AG04449 (cell line): ENCODE measurements at places on chromosomes 13 and 19.

DNA sequence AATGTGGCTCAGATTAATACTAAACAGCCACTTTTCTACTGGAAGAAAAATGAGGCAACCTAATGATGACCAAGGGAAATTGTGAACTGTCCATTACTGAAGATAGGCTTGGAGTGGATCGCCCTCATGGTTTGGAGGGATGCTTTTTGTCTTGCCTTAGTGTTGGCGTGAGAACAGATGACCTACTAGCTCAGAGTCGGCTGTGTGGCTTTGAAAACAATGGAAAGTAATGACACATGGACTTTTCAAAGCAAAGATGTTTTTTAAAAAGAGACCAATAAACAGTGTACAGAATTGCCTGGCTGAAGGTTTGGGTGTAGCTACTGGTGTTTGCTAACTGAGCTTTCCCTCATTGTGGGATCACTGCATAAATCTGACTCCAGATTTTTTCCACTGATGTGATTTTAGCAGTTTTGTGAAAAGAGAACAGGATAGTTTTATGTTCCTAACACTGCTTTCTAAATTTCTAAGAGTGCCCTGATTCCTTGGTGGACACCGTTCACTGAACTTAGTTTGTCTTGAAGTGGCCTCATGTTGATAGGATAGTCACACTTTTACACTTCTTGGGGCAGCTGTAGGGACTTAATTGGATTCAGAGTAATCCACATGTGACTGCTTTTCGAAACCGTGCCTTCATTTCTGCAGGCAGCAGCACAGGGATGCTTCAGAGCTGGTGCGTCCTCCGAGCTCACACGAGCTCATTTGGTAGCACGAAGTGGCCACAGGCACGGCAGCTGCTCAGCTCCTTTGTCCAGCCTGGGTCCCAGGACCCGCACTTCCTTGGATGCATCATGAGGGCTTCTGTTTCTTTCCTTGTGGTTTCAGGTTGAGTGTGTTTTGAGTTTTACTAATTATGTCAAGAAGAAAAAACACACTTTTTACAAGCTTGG, 4.3 kb downstream of the CEBPG start:
- no peak for DNase-seq

DNA sequence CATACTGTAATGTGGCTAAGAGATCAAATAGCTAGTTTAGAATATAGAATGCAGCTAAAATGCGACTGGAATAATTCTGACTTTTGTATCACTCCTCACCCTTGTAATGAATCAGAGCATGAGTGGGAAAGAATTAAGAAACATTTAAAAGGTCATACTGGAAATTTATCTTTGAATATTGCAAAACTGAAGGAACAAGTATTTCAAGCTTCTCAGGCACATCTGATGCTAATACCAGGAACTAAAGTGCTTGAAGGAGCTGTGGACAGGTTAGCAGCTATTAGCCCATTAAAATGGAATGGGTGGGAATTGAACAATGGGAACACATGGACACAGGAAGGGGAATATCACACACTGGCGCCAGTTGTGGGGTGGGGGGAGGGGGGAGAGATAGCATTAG, 144.2 kb upstream of the ZNF91 start:
- no peak for DNase-seq

GRCh38 chr13:74819549-74819948, 662.4 kb downstream of the TBC1D4 start:
- DNase-seq, result no peak

DNA sequence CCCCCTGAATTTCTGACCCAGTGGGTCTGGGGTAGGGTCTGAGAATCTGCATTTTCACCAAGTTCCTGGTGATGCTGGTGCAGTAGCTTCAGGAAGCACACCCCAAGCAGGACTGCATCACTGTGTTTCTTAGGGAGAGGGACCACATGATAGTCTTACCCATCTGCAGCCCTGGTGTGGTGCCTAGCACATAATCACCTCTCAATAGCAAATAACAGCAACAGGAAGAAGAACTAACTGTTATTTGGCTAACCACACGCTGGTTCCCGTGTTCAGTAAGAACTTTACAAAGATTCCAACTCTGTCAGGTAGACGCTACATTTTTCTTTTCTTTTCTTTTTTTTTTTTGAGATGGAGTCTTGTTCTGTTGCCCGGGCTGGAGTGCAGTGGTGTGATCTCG, 41.9 kb upstream of the SPATA13 start:
- no peak for DNase-seq

- no peak for DNase-seq
Observed at GRCh38 chr13:65488606-65489005, 1741.5 kb downstream of the PCDH9 start.

DNA sequence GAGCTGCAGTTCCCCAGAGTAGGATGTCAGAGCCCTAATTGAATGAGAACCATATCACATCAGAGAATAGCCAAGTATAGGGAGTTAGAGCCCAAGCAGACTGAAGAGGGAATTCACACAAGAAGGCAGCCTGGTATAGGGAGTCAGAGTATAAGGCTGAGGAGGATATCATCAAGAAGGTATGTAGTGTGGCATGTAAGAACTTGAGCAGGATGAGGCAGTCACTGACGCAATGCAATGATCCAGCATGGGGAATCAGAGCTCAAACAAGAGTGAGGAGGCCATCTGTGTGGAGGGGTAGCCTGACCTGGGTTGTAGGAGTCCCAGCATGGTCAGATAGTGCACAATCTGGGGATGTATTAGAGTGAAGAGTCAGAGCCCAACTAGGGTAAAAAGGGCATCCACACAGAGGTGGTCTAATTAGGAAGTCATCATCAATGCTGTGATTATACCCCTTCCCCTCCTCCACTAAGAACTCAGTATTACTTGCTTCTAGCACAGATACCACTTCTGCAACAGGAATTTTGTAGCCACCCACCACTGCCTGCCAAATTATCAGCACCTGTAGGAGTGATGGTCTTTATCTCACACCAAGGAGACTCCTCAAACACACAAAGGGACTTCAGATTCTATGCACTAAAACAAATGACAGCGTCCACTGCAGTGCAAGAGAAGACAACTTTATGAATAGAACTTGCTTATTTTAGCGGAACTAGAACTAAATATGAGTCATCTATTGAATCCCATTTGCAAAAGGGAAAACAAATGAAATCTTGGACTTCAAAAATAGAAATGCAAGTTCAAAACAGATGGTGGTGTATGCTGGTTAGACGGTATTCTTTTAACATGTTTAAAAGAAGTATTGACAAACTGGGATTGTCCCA, 107.2 kb downstream of the FNDC3A start:
- peak; percentile 87 for DNase-seq
